T-cell (primary cell): ENCODE measurements at places on chromosomes 2 and 18. TPM values are rescaled to one million over a fixed set of nuclear protein-coding genes. Genes with fewer than 3 reads are reported as not detected.

- no peaks in the 10 kb centered on the region for H3K36me3 ChIP-seq
- H3K4me1 ChIP-seq, result peaks cover 16% of the 10 kb centered on the region
- DNase-seq, result no peak
Measured at GRCh38 chr2:101340141-101340551, 31.6 kb upstream of the RNF149 start.

- peaks cover 24% of the 10 kb centered on the region for H3K27me3 ChIP-seq
- H3K27ac ChIP-seq, result no peak overlapping the region
- H3K36me3 ChIP-seq, result no peaks in the 10 kb centered on the region
- H3K4me3 ChIP-seq, result no peak overlapping the region
- DNase-seq, result no peak
Measured at GRCh38 chr18:48459465-48459864, 50.3 kb upstream of the ZBTB7C start.

GRCh38 chr2:46328829-46329228 lies 31.6 kb downstream of the EPAS1 start:
- H3K36me3 ChIP-seq, result no peaks in the 10 kb centered on the region
- H3K4me3 ChIP-seq, result no peak overlapping the region
- H3K27ac ChIP-seq, result no peak overlapping the region
- no peaks in the 10 kb centered on the region for H3K4me1 ChIP-seq
- no peak for DNase-seq
- H3K27me3 ChIP-seq, result no peaks in the 10 kb centered on the region

DNA sequence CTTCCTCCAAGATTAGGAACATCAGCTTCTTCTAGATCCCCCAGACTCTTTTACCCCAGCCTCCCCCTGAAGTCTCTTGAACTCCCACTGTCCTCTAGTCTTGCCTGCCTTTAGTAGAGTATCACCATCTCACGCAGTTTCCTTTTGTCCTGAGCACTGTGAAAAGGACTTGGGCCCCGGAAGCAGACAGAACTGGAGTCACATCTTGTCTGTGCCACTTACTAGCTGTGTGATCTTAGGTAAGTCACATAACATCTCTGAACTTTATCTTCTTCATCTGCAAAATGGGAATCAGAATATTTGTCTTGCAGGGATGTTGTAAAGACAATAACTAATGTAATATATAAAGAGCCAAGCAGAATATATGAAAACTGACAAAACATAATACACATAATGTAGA lies 8.4 kb upstream of the TRABD2A start:
- no peaks in the 10 kb centered on the region for H3K36me3 ChIP-seq
- H3K27ac ChIP-seq, result peak overlapping the region; percentile 96
- peaks cover 29% of the 10 kb centered on the region for H3K4me1 ChIP-seq
- H3K4me3 ChIP-seq, result peak overlapping the region; percentile 60
- DNase-seq, result no peak

Gene GYPC
- 119 TPM for total RNA-seq
